ENCODE measurements at places on chromosomes 12 and 14.
A peak's percentile ranks its signal among the peaks of the same experiment; 100 is the strongest.

DNA sequence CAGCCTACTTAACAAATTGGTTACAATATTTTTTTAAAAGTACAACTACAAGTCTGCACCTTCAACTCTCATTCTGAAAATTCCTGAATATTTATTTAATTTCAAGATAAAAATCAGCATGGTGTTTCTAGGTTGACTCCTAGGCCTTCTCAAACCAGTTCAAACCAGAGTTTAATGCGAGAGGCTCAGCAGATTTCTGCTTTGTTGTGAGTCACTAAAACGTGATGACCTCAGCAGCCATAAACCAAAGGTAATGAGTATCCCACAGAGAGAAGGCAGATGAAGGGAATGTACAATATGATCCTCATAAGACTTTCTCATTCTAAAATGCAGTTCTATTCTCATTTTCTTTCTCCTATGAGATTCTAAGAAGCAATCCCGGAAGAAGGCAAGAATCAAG lies 1.5 kb downstream of the PRDM4 start:
- no peak for DNase-seq

DNA sequence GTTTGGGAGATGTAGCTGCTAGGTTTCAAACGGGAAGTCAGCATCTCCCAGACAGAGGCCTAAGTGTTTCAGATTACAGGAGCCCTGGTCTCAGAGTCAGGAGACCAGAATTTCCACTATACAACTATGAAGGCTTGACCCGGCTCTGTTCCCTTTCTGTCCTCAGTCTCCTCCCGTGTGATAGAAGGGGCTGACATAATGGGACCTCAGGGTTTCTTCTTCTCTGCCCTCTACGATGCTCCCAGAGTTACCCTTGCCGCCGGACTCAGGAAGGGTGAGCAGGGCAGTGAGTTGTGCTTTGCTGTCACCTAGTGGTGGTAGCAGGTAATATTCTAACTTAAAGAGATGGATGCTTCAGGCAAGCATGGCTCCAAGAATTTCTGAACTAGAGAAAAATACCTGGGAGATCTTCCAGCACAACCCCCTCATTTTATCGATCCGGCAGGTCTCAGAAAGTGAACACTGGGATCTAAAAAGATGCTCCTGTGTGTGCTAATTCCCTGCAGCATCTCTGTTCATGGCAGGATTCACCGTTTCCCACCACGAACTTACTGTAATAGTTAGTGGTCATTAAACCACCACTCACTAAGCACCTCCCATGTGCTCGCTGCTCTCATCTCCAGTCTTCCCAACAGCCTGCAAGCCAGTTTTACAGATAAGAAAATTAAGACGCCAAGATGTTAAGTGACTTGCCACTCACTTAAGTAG lies 84.4 kb downstream of the VWF start:
- DNase-seq = peak; percentile 91

GRCh38 chr12:18546399-18546798 lies 191.4 kb downstream of the PLCZ1 start:
- no peak for DNase-seq

- peak; percentile 74 for DNase-seq
Measured at GRCh38 chr14:72892879-72893635, 844 bp downstream of the DPF3 start.

DNA sequence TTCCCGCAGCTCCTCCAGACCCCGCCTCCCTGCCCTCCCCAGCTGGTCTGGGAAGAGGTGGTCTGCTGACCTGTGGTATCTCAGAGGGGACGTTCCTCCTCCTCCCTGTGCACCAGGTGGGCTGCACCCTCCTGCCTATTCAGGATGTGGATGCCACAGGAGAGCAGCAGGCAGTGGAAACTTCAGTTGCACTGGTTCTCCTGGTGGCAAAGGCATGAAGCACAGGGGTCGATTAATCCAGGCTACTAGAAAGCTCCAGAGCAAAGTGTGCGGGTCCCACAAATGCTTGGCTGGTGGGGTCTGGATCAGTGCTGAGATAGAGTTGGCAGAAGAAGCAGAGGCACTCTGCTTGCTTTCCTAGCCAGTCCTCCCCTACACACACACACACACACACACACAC lies 197.0 kb downstream of the SLC41A2 start:
- peak; percentile 83 for DNase-seq

DNA sequence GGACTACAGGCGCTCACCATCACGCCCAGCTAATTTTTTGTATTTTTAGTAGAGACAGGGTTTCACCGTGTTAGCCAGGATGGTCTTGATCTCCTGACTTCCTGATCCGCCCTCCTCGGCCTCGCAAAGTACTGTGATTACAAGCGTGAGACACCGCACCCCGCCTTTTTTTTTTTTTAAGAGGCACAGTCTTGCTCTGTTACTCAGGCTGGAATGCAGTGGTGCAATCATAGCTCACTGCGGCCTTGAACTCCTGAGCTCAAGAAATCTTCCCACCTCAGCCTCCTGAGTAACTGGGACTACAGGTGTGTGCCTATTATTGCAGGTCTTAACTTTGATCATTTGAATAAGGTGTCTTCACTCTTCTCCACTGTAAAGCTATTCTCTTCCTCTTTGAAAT lies 5.3 kb upstream of the GLTP start:
- no peak for DNase-seq

DNA sequence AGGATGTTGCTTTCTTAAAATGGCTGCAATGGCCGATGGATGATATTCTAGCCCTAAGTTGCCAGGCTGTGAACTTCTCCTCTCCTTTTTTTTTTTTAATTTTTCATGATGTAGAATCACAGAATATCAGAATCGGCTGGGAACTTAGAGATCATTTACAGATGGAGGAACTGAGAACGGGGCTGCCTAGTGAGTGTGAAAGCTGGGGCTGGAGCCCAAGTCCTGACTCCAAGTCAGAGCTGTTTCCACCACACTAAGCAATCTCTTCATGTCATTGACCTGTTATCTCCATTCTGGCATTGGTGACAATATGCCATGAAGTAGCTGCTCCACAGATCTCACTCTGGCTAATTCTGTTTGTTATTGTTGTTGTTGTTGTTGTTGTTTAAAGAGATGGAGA lies 121.7 kb downstream of the SLC38A1 start:
- DNase-seq = no peak

DNA sequence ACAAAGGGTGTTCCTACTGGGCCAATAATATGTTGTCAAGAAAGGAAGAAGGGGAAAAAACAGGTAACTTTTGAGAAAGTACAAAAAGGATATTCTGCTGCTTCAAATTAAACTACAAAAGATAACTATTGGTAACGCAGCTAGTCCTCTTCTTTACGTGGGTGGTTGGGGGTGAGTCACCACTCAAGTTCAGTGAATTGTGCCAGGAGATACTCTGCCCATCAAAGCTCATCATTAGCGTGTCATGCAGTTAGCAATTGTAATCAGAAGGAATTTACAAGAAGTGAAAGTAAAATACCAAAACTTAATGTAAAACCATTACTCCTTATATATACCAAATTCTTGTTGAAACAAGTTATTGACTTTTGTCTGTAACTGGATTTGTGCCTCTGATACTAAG lies 342.0 kb downstream of the NPAS3 start:
- DNase-seq = no peak

Measured in endodermal cell (in vitro differentiated cells).